Hematopoietic multipotent progenitor cell treated with erythropoietin and hydrocortisone succinate and interleukin-3 and kit ligand, for 8 days (in vitro differentiated cells): ENCODE measurements at places on chromosomes 3 and 15.

DNA sequence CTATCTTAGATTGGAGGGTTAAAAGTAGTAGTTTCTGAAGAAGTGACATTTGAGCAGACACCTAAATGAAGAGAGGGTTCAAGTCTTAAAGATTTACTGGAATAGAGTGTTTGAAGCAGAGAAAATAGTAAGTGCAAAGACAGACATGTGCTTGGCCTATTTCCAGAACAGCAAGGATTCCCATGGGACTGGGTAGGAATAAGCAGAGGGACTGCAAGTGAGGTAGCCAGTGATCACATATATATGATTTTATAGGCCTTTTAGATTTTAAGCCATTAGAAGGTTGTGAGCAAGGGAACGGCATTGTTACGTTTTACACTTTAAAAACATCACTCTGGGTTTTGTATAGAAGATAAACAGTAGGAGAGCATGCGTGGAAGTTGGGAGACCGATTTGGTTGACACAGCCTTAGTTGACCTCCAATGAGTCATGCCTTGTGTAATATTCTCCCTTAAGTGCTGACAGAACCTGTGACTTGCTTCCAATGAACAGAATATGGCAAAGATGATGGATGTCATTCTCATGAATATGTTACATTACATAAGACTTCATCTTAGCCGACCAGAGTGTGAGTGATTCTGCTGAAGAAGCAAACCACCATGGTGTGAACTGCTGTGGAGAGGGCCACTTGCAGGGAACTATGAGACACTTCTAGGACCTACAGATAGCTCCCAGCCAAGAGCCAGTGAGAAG is 37.1 kb upstream of the SLC4A7 start:
- no peak for DNase-seq

- DNase-seq, result no peak
Measured at GRCh38 chr3:48469046-48469915, 22.7 kb downstream of the ATRIP start.

DNA sequence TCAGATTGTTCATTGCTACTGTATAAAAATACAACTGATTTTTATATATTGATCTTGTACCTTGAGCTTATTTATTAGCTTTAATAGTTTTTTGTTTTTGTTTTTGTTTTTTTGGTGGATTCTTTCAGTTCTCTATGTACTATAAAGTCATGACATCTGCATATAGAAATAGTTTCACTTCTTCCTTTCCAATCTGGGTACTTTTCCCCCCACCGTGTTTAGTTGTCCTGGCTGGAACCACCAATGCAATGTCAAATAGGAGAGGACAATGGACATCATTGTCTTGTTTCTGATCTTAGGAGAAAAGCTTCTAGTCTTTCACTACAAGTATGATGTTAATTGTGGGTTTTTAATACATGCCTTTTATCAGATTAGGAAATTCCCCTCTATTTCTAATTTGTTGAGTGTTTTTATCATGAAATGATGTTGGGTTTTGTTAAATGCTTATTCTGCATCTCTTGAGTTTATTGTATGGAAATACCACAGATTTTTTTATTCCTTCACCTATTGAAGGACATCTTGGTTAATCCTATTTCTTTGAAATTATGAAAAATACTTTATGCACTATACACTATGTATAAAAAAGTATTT is 2.8 kb upstream of the XCR1 start:
- no peak for DNase-seq

GRCh38 chr15:83565138-83565537 is 88.8 kb upstream of the ADAMTSL3 start:
- DNase-seq, result no peak

- no peak for DNase-seq
Measured at GRCh38 chr3:186509423-186509822, 34.8 kb downstream of the CRYGS start.

DNA sequence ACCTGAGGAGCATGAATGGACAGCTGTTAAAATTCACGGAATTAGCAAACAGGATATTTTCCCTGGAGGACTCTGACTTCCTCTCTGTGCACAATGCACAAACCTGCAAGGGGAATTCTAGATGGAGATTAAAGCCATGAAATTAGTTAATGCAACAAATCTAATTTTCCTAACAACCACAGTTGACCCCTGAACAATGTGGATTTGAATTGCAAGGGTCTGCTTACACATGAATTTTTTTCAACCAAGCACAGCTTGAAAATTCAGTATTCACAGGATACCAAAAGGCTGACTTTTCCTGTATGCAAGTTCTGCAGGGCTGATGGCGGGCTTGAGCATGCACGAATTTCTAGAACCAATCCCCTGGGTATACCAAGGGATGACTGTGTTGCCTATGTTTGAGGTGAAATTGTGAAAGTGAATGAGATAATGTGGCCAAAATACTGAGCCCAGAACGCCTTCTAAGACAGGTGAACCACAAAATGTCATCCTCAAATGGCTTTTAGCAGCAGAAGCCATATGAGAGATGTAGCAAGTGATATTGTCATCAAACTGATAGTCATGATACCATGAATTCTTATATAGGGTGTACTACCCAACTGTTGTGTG is 52.5 kb downstream of the COL8A1 start:
- DNase-seq, result no peak

GRCh38 chr3:156642750-156643728 is 31.4 kb upstream of the TIPARP start:
- no peak for DNase-seq

DNA sequence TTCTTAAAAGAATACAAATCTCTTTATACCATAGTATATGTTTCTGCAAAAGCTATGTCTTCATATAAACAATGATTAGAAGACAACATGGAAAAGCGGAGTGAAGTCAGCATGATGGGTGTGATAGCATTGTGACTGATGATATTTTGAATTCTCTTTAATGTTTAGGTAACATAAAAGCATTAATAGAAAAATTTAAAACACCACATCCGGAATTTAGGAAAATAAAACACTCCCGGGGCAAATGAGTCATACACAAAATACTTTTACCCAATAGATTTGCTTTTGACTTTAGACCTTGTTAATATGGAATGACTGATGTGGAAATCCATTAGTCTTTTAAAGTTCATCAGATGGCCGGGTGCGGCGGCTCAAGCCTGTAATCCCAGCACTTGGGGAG is 134.7 kb downstream of the P3H2 start:
- no peak for DNase-seq

GRCh38 chr3:47571391-47572175 is 7.1 kb downstream of the CSPG5 start:
- no peak for DNase-seq

GRCh38 chr15:60006203-60006862 is 2.2 kb downstream of the FOXB1 start:
- DNase-seq, result peak; percentile 35

DNA sequence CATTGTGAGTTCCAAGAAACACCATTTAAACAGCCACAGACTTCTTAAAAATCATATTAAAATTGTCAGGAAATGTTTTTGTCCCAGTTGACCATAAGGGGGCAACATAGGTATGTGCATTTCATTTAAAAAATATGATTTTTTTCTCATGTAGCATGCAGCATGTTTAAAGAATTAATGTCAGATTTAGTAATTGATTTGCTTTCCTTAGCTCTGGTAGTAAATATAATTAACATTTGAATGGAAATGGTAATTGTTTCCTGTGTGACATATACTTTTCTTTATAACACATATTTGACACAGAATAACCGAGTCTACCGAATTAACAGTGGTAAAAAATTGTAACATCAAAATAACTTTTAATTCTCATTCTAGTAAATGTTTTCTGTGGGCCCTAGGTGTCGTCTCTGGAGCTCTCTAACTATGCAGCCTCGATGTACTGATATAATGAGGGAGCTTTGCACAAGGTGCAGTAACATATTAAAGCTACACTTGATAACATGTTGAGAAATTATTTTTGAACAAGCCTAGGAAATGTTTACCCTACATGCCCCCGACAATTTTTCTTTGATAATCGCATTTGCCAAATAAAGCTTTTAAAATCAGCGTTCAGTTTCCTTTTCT is 34.9 kb downstream of the NXPE3 start:
- peak; percentile 63 for DNase-seq

- no peak for DNase-seq
Measured at GRCh38 chr3:16102905-16103364, 71.5 kb upstream of the GALNT15 start.

DNA sequence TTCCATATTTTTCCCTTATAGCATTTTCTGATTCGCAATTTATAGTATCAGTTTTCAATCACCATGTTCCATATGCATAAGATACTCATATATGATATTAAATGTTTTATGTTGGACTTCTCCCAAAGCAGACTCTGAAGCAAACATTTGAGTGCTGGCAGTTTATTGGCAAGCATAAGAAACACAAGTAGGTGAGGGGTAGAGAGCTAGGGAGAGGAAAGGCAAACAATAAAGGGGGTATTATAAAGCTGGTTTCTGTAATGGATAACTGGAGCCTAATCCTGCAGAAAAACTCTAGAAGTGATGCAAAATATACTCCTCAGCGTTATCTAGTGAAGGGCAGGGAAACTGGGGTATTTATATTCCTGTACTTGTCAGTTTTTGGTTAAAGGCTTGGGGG is 491.5 kb upstream of the TGFBR2 start:
- DNase-seq, result no peak

GRCh38 chr3:81299481-81299880 is 462.0 kb downstream of the GBE1 start:
- no peak for DNase-seq

GRCh38 chr3:123067689-123068600 is 1.1 kb downstream of the PDIA5 start:
- DNase-seq, result peak; percentile 45

- DNase-seq, result peak; percentile 98
Measured at GRCh38 chr15:58749532-58750337, at the start of gene ADAM10. Gene ADAM10, minus strand, starts transcription at chr15:58749707. Its CDS starts 173 bp downstream, at chr15:58749534.

- peak; percentile 51 for DNase-seq
Measured at GRCh38 chr15:85329561-85330422, 50.6 kb upstream of the AKAP13 start.

DNA sequence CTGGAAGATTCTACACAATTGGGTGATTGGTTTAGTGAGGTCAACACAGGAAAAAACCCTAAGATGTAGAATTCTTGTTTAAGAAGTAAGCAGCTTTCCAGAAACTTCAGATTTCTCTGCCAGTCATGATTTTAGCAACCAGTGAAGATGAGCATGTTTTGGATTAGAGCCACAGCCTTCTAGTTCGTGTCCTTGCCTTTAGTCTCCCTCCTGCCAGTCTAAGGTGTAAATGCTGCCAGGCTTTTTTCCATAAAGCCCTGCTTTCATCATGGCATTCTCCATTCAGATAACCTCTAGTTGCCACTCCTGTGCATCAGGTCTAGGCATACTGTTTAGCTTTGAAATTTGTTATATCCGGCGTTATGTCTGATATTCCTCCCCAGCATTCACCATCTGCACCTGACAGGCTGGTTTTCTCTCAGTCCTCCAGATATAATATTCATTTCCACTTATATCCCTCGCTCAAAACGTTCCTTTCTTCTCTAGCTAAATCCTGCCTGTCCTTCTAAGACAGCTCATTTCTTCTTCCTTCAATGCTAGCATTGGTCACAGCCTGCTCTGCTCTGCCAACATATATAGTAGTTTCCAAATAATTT is 37.4 kb downstream of the SYN2 start:
- no peak for DNase-seq

- DNase-seq, result no peak
Measured at GRCh38 chr3:186985661-186986364, 55.5 kb downstream of the ST6GAL1 start.

- DNase-seq, result no peak
Measured at GRCh38 chr3:187252311-187252710, 39.2 kb downstream of the MASP1 start.

GRCh38 chr3:158522221-158523136 is 48.5 kb upstream of the MLF1 start:
- DNase-seq, result no peak

DNA sequence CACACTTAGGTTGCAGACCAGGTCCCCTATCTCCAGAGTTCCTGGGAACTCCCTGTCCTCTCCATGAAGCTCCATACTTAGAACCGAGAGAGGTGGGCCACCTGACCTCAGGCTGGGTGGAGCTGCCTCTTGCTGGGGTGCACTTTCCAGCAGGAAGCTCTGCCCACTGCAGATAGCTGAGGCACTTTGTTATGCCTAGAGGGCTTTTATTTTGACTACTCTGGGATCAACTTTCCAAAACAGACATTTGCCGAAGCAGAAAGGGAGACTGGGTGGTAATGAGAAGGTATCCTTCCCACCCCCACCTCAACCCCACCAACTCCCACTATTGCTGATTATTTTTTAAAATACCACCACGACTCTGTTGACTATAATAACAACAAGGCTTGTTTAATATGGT is 54.7 kb downstream of the CLDN11 start:
- DNase-seq, result no peak

GRCh38 chr3:177835008-177835407 is 637.7 kb upstream of the TBL1XR1 start:
- DNase-seq, result peak; percentile 5

DNA sequence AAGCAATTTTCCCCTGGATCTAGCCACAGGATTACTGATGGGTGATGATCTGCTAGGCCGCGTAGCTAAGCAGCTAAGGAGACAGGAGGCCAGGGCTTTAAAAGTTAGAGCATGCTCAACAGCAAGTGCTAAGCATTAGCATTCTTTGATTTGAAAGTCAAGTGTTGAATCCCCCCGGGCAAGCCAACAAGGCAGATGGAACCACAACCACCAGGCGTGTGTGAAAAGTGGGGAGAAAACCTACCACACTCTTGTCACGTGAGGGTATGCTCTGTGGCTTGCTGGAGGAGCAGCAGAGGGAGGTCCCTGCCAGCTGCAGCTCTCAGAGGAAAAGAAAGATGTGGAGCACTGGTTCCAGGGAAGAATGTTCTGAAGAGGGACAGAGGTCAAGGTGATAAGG is 20.9 kb downstream of the SLC51A start:
- DNase-seq, result no peak

DNA sequence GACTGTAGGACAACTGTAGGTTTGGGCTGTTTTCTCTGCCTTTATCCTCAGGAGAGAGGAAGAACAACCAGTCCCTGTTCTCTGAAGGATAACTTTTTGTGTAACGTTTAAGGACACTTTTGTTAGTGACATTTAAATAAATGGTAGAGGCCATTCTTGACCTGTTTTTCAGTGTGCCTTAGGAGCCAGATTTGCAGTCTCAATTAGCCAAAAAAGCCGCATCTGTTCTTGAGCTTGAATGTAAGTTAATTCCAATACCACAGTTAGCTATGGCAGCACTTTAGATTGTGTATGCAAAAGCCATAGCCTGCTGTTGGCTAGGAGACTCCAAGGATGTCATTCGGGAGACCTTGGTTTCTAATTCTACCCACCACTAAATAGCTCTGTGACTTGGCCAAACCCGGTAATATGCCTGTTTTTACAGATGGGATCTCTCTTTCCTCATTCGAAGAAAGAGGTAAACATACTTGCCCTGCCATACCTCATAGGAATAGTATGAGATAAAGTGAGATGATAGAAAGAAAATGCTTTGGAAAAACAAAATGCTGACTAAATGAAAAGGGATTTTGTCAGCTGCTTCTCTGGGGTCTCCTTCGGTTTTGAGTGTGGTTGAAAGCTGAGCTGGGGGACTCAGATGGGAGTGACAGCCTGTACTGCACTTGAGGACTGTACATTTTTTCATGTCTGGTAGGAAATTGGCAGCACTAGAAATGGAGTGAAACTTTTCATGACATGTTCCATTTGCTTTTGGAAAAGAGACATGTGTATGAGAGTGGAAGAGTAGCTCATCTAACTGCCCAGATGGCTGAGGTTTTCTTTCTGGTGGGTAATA is 57.3 kb upstream of the ROPN1 start:
- DNase-seq, result no peak
